ENCODE measurements at places on chromosomes 16 and 17.

- ATAC-seq, result no peak
Observed at GRCh38 chr17:1170739-1171138, 9.0 kb downstream of the ABR start.

GRCh38 chr17:6668727-6669425 is 17.3 kb downstream of the C17orf100 start:
- ATAC-seq, result no peak

- peak; percentile 91 for ATAC-seq
Observed at GRCh38 chr16:87806641-87807546, 41.1 kb upstream of the KLHDC4 start.

GRCh38 chr16:2420035-2420434 is 9.2 kb upstream of the CCNF start:
- no peak for ATAC-seq

DNA sequence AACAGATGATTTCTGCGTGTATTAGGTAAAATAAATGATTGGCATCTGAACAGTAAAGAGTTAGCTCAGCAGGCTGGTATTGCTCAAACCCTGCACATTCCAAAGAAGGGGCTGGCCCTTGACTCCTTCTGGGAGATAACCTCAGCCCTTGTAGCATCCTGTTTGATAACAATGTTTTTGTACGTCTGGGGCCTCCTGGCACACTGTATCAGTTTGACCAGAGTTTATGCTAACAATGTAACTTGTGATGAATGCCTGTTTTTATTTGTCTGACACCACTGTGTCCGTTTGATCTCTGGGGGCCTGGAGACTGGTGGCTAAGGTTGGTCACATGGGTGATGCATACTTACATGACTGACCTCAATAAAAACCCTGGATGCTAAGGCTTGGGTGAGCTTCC is 43.8 kb upstream of the NDRG4 start:
- no peak for ATAC-seq

- no peak for ATAC-seq
Observed at GRCh38 chr17:34403006-34403405, 40.0 kb upstream of the CCL1 start.

GRCh38 chr17:50946223-50946890 is 80.2 kb upstream of the TOB1 start:
- ATAC-seq, result no peak

DNA sequence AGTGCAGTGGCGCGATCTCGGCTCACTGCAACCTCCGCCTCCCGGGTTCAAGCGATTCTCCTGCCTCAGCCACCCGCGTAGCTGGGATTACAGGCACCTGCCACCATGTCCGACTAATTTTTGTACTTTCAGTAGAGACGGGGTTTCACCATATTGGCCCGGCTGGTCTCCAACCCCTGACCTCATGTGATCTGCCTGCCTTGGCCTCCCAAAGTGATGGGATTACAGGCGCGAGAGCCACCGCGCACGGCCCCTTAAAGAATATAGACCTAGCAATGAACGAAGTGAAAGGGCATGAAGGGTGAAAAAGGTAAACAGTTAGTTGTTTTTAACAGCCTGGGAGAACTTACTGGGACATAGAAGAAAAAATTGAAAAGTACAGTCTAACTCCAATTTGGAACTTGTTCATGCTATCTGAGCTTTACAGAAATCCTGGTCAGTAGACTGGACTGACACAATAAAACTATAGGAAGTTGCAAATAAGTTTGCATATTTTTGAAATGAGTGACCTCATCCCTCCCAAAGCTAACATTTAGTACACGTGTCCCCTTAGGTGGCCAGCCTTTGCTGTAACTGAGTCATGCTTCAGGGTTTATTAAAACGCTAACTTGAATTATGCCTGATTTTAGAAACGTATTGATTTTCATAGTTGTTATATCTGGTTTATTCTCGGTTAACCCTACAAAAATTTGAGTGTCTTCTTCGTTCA is 1.8 kb downstream of the COG1 start:
- no peak for ATAC-seq

GRCh38 chr16:75198135-75198600 is 8.8 kb downstream of the CTRB2 start:
- peak; percentile 23 for ATAC-seq

GRCh38 chr17:77957235-77957856 is 1.2 kb upstream of the TNRC6C start:
- ATAC-seq, result no peak

DNA sequence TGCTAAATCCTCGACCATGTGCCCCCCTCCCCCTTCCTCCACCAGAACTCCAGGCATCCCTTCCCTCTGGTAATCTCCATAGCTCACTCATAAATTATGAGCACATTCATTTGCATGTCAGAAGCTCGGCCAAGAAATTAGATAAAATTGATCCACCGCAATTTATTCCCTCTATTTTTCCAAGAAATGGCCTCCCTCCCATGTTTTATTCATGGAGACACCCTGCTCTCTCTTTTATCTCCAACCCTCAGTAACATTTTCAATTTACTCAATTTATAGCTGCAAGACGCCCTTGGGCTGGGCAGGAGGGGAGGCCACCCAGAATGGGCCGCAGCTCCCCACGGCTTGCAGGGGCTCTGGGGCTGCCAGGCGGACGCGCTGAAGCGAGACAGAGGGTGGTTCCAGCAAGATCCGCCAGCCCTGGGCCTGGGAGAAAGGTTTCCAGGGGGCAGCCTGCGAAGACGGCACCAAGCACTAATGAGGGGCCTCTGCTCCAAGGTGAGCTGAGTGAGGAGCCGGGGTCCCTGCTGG is 54.7 kb upstream of the ZNF423 start:
- no peak for ATAC-seq

- no peak for ATAC-seq
Observed at GRCh38 chr16:69031877-69032301, 73.6 kb upstream of the HAS3 start.

DNA sequence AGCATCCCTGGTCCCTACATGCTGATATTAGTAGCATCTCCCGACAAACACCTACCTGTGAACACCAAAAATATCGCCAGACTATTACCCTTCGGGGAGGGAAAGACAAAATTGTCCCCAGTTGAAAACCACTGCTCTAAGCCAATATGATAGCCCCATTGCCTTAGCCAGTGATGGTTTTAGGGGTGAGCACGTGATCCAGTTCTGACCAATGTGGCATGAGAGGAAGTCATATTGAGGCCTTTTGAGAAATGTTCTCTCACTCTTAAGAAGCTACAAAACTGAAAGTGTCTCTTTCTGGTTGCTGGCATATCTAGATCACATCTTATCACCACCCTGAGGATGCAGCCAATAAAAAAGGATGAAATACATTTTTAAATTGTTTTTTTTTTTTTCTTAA is 136.3 kb downstream of the GRIN2A start:
- ATAC-seq, result no peak

- ATAC-seq, result no peak
Observed at GRCh38 chr17:40535924-40536294, 29.4 kb downstream of the CCR7 start.

GRCh38 chr17:57419940-57420550 is 163.7 kb downstream of the MSI2 start:
- ATAC-seq, result no peak

DNA sequence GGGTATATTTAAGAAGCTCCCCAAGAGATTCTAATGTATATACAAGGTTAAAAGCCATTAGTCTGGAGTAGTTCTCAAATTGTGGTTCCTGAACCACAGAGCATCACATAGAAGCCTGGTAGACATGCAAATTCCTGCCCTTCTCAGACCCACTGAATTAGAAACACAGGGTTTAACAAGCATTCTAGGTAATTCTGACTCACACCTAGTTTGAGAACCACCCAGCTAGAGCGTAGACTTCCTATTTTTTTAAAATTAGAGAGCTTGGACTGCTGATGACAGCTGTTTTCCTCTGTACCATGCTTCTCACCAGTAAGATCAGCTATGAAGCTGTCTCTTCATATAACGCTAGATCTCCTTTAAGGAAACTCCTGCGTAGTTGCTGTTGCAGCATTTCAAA is 50.6 kb downstream of the HS3ST3B1 start:
- no peak for ATAC-seq

GRCh38 chr16:86018071-86018470 is 119.1 kb downstream of the IRF8 start:
- ATAC-seq, result no peak

DNA sequence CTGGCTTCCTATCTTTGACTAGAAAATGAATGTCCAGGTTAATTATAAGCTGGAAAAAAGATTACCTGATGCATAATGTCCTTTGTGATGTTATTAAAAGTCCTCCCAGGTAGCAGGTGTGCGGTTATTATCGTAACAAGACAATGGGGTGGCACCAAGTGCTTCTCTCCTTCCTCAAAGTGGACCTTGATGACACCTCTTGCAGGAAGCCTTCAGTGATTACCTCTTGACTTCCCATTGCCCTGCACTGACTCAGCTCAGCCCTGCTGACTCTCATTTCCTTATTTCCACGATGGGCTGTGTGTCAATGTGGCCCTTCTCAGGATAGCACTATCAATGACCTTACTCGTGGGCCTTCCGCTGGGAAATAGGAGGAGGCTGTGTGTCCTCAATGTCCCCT is 477.4 kb upstream of the CCL2 start:
- no peak for ATAC-seq

- ATAC-seq, result no peak
Observed at GRCh38 chr17:30368912-30369720, 9.6 kb upstream of the CPD start.

- peak; percentile 68 for ATAC-seq
Observed at GRCh38 chr16:14071576-14072271, 605 bp downstream of the MRTFB start.

DNA sequence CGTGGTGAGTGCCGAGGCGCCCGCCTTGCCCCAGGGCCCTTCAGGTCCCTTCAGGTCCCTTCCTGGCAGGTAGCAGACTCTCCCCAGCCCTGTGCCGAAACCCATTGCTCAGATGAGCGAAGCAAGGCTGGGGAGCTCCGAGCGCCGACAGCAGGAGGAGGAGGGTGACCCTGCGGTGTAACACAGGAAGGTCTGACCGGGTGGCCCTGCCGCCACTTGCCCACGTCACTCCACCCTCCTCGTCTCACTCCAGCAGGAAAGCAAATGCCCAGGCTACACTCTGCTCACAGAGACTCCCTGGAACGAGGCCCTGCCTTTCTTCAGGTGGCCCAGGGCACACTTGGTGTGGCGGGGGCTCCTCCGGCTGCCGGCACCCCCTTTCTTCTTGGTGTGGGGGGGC is 57.2 kb downstream of the ACTG1 start:
- no peak for ATAC-seq

GRCh38 chr17:70137451-70138230 is 31.7 kb upstream of the KCNJ2 start:
- ATAC-seq, result peak; percentile 74

DNA sequence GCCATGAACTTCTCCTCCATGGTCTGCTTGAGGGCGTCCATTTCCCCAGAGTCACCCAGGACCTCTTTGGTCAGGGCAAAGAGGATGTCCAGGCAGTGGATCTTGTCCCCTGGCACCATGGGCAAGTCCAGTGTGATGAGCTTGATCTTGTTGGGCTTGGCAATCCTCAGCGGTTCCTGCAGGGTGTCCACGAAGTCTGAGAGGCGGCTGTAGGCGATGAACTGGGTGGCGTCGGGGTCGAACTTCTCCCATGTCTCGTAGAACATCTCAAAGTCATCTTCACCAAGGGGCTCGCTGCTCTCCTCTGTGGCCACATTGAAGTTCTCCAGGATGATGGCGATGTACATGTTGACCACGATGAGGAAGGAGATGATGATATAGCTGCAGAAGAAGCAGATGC is 9.0 kb upstream of the CD79B start:
- no peak for ATAC-seq
